ENCODE measurements at places on chromosomes 6 and 20. TPM values are rescaled to one million over a fixed set of nuclear protein-coding genes. Genes with fewer than 3 reads are reported as not detected.

GRCh38 chr20:20690676-20691476 lies 21.6 kb downstream of the RALGAPA2 start:
- DNase-seq: no peak

GRCh38 chr6:162726947-162727321 lies 632 bp downstream of the PRKN start:
- no peak for DNase-seq

DNA sequence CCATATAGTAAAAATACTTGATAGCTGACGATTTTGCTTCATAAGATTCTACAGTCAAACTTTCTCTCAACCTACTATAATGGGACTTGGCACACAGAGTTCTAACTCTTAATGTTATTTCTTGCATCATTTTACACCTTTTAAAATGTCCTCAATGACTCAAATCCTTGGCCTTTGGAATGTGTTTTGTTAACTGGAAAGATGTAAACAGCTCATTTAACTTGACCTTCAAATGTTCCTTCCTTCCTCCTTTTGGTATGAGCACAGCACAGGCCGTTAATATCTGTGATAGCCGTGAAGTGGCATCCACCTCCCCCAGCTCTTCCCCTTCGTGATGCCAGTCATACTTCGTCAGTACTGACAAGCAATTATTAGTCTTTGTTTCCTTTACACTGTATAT lies 972.0 kb upstream of the CITED2 start:
- no peak for DNase-seq

DNA sequence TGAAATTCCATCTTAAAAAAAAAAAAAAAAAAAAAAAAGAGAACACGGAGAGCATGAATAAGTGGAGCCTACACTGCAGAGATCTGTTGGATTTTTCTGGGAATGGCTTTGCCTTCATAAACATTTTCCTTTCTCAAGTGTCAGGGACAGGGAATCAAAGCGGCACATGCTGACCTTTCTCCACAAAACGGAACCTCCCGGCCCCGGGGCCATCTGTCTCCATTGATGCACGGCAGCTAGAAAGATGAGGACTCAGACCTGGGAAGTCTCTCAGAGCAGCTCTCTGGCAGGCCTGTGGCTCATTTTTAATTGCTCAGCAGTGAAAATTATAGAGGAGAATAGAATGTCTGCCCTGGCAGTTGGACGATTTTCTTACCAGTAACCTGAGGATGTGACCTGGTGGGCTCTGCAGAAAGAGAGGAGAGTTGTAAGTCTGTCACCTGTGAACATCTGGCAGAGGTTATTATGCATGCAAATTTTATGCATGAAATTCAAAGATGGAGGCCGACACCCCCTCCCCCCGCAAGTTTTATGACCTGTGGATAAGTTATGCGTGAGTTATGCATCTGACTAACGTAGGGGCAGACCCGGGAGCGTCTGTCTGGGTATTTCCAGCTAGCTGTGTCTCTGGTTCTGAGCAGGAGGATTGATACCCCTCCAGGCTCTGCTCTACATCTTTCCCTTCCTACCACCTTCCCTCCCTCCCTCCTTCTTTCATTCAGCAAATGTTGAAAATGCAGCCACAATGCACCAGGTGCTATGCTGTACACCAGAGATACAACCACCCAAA lies 352.5 kb downstream of the CDH26 start:
- DNase-seq: no peak

DNA sequence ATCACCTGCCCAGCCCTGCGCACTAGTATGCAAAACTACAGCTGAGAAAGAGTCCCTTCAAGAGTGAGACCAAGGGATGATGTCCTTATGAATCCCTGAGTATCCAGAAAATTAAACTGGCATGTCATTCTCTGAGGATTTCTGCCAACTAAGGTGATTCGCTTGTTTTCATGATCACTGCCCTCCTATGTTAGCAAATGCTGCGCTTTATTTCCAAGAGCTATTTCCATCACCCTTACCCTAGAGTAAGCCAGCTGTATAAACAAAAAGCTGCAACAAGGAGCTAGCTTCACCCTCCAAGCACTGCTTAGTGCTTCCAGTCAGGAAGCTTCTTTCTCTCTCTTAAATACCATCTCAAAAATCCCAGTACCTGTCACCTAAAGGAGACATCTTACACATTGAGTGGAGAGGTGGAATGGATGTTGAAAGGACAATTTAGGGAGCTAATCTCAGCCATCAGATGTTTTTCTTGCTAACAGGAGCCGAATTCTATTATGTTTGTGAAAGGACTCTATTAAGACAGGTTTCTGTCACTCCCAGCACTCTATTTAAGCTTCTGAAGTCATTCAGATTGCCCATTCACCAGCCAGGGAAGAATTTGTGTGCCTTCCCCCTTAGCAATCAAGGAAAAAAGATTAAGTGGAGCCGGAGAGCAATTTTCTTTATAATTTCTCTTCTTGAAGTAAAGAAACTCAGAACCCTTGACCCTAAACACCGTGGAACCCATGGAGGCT lies 322.2 kb downstream of the NRN1 start:
- DNase-seq: no peak

GRCh38 chr6:14113976-14114375 lies 3.6 kb upstream of the CD83 start:
- no peak for DNase-seq

- DNase-seq: no peak
Observed at GRCh38 chr20:31474758-31475427, at the start of the genes DEFB124 and REM1. Gene DEFB124, minus strand, starts transcription at chr20:31475127. Its CDS starts 2,114 bp downstream, at chr20:31473013. Gene REM1, plus strand, starts transcription at chr20:31475288. Its CDS starts 1,158 bp downstream, at chr20:31476446.

DNA sequence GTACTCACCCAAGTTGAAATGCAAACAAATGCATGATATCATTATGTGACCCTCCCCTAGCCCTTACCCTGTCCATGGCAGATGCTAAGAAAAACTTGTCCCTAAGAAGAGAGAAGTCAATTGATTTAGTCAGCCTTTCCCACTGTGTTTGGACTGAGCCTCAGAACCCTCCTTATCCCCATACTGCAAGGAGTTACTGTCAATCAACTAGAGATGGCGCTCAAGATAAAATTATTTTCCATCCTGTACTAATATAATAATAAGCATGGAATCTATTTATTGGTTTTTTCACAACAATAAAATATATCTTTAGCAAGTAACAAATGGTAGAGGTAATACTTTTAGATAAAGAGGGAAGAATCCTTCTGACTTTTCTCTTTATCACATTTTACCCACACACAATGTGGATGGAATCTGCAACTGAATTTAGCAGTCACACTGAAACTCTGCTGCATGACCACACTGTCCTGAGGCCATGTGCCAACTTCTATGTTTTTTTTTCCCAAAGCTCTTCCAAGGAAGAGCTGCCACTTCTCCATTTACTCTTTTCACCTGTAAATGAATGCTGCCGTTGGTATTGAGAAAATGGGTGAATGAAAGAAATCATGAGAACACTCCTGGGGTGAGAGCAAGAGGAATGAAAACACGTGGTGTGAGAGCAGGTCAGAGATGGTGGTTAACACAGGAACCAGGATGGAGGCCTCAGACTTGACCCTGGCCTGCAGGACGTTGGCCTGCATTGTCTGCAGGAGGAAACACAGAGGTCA lies 10.5 kb downstream of the NT5E start:
- DNase-seq: no peak

DNA sequence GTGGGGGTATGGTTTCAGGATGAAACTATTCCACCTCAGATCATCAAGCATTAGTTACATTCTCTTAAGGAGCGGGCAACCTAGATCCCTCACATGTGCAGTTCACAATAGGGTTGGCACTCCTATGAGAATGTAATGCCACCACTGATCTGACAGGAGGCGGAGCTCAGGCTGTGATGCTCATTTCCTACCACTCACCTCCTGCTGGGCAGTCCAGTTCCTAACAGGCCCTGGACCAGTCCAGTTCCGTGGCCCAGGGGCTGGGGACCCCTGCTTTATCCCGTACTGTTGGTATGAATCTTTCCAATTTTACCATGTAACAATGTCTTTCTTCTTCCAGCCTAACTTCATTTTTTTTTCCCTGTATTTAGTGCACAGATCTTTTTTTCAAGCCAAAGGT lies 94.9 kb downstream of the OGFRL1 start:
- no peak for DNase-seq

DNA sequence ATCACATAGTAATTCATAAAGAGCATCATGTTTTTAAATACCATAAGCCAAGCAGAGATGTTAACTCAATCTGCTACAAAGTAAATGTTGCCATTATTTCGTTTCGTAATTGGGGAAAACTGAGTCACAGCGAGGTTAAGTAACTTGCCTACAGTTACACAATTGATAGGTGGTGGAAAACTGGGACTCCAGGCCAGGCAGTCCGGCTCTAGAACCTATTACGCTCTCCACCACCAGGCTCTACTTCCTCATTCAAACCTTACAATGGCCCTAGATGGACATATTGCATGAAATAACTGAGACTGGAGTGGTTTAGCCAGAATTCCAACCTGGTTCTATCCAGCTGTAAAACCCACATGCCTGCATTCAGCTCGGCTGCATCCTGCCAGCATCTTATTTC lies 58.2 kb downstream of the LINC00237 start:
- DNase-seq: no peak

DNA sequence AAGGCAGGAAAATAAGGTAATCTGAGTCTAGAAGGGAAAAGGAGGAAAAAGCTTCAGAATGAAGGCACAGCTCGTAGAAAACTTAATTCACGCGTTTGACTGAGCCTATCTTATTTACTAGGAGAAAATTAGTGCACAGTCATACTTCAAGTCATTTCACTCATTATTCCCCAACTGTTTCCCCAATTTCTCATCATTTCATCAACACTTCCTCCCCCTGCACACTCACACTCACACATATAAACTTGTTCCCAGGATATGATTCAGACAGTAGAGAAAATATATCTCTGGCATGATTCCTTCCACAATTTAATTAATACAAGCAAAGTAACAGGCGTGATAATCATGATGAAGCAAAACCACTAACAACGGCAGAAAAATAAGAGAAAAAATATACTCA lies 94.5 kb upstream of the F13A1 start:
- no peak for DNase-seq

DNA sequence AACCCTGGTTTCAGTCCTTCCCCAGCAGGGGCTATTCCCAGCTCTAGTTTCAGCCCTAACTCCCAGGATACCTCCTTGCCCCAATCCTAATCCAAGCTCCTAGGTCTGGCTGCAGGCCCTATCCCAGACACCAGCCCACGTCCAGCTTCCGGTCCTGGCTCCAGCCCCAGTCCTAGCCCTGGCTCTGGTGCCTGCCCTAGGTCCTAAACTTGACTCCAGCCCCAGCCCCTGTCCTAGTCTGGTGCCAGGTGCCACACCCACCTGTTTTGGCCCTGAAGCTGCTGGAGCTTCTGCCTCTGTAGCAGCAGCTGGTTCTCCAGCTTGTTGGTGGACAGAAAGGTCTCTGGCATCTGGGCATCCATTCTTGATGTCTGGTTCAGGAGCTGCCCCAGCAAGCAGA lies 28.1 kb downstream of the ANGPT4 start:
- DNase-seq: no peak

DNA sequence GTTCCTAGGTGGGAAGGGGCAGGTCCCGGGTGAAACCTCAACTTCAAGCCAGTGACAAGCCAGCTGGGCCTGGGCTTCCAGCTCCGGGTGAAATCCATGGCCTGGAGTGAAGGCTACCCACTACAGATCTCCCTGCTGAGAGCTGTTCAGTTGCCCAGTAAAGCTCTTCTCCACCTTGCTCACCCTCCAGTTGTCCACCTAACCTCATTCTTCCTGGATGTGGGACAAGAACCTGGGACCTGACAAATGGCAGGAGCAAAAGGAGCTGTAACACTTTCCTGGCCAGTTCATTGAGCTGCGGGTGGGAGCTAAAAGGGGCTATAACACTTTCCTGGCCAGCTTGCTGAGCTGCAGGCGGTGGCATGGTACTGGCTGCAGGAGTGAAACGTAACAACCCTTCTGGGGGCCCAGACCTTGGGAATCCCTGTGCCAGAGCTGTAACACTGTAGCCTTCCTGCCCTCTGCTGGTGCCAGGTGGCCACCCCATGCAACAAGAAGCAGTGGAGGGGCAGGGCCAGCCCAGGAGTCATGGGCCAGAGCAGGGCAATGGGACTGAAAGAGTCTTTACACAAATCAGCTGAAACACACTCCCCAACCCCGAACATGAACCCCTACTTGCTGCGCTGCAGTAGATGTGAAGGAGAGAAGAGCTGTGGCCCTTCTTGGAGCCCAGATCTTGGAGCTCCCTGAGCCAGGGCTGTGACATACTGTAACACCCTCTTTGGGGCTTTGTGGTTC lies 3.6 kb upstream of the HINT3 start:
- DNase-seq: no peak

DNA sequence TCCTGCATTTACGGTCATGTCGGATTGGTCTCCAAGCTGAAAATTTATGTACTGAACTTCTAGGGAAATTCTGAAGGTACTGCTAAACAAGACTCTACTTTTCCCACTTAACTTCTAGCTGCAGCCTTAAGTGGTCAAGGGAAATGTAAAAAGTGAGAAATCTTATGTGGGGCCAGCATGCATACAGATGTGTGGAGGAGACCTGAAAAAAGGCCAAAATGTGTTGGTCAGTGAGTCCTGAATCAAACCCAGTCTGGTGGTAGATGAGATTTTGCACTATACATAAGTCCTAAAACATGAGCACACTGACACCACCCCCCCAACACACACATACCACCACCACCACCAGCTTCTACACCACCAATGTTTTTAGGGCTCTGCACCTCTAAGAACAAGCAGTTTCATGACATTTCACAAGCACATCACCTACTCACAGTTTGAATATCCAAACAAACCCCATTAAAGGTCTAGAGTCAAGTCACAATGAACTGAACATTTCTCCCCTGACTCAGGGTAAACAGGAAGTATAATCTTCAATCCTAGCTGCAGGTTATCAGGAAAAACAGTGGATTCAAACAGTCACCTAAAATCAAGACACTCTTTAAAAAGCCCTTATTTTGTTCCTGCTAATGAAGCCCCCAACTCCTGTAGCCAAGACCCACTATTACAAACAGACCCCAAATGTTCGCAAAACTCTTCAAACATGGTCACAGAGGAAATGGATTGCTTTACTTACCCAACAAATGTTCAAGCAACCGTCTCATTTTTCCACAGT lies 1.6 kb downstream of the ZMYND8 start:
- DNase-seq: no peak

DNA sequence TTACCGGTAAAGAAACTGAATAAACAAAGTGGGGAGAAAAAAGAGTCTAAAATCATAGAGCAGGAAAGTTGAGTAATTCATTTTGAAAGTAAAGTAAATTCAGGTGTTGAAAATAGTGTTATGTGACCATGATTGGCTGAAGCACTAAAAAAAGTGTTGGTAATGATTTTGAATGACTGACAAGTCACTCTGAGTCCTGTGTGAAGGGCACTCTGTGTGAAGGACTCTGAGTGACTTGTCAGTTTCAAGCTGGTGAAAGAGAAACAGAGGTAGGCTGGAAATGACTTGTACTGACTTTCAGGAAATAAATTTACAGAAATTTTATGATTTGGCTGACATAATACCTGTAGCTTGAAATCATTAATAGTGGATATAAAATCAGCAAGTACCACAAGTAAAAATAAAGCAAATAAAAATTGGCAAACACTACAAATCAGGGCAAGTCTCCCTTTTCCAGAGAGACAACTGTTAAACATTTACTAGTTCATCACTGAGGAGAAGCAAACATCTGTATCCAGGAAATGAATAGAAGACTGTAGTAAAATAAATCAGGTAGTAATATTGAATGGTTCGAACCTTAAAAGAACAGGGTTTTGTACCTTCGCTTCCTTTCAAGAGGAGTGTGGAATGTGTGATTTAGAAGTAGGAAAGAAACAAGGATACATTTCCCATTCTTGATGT lies 630.6 kb downstream of the GRIK2 start:
- DNase-seq: no peak

GRCh38 chr6:164795056-164795815 lies 514.2 kb downstream of the C6orf118 start:
- DNase-seq: no peak

Gene C20orf144
- total RNA-seq: not detected

Gene KIAA1755
- 1.6 TPM for total RNA-seq

Gene SLPI
- total RNA-seq: 164 TPM

Gene GRM1
- not detected for total RNA-seq

Gene SNAP25
- 0.32 TPM for total RNA-seq

Gene SYTL3
- total RNA-seq: 1.0 TPM
